Vagina (tissue), 2 donors: ENCODE measurements at places on chromosomes 12 and 14.
A peak's percentile ranks its signal among the peaks of the same experiment; 100 is the strongest.

DNA sequence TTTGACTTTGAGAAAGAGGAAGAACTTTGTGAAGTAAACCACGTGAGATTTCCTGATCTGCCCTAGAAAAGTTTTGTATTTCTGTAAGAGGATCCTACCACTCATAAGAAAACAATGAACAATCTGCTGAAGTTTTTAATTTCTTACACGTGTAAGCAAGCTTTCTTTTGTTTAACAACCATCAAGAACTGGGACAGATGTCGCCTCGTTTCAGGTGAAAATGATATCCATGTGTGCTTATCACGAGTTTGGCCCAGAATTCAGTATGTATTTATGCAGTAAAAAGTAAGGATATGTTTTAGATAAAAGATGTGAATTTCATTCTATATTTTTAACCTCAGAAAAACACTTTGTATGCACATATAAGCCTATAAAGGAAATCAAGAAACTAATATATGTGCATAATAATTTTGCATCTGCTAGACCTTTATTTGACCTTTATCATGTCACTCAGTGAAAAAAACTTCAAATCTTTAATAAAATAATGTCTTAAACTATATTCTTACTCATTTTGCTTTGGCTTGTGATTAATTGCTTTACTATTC lies 56.9 kb upstream of the DHRS4 start:
- no peak for DNase-seq

- DNase-seq = no peak
These were observed 533.1 kb upstream of the LRFN5 start for GRCh38 chr14:41073544-41073943.

DNA sequence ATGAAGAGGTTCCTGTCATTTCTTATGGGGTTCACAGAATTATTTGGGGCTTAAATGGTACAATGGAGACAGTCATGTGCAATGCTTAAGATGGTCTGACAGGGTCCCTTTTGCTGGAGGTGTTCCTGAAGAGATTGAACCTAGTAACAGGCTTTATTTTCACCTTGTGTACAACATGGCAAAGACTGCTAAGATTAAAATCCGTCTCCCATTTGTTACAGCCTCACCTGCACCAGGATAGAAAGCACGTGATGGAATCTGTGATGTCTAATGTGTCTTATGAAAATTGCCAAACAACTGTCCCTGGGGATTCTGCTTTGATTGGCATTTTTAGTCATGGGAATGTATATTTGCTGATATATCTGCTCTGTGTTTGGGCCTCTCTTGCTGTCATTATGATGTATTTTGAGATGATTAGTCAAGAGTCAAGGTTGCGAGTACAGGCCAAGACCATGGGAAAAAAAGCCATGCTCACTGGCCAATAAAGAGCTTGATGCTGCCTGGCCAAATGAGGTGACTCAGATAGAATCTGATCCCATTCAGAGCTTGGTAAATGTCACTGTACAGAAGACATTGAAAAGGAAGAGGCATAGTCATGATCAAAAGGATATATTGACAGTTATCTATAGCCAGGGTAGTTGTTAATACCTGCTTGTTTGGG lies 96.1 kb downstream of the FLRT2 start:
- DNase-seq = no peak

- DNase-seq = no peak
These were observed 24.2 kb upstream of the RHOJ start for GRCh38 chr14:63180011-63180410.

DNA sequence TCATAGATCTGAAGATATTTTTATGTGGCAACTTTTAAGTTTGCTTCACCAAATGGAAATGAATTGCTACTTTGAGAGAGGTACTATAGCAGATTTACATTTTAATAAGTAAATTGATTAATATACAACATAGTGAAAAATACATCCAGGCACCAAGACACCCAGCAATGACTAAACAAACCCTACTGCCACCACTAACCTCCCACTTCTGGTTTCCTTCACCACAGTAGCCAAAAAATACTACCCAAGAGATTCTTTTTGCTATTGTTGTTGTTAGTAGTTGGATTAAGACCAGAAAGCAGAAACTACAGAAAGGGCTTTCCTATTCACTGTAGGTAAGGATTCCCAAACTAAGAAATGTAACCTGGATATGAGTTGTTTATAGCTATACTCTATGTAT lies 54.1 kb downstream of the COCH start:
- no peak for DNase-seq

GRCh38 chr12:94460616-94460959 lies 921 bp upstream of the CEP83 start:
- DNase-seq = no peak

DNA sequence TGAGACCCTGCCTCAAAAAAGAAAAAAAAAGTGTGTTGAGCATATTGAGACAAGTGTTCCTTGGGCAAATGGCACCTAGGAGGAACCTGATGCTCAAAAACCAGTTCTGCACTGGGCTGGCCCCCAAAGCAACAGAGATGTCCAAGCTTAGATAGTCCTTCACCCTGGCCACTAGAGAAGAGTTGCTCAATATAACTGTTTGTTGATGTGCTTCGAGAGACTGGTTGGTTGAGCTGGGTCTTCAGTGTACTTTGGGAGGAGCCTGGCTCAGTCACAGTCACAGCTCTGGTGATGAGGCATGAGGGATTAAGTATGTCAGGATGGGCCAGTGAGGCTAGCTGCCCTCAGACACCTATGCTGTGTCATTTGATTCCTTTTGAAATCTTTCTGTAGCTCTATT lies 38.0 kb downstream of the SLC2A14 start:
- no peak for DNase-seq

- no peak for DNase-seq
These were observed 238.8 kb upstream of the RGS6 start for GRCh38 chr14:71693381-71693780.

GRCh38 chr14:93729993-93730392 lies 58.3 kb downstream of the PRIMA1 start:
- DNase-seq = no peak

GRCh38 chr14:100376751-100377171 lies 53.6 kb downstream of the SLC25A47 start:
- no peak for DNase-seq

DNA sequence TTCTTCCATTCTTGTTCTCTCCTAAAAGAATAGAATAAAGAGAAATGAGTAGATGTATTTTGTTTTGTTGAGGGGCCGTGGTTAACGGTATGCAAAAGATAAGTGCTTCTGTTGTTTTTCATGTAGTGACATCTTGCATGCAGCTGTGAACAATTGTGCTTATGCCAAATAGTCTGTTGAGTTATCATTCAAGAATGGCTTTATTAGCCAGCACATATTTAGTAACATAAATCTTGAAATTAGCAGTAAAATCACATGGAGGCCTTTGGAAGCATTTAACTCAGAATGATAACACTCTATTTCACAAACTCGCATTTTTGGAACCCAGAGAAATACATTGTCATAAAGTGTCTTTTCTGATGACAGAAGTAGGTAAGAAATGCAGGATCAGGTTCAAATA lies 1772.0 kb upstream of the FLRT2 start:
- no peak for DNase-seq

DNA sequence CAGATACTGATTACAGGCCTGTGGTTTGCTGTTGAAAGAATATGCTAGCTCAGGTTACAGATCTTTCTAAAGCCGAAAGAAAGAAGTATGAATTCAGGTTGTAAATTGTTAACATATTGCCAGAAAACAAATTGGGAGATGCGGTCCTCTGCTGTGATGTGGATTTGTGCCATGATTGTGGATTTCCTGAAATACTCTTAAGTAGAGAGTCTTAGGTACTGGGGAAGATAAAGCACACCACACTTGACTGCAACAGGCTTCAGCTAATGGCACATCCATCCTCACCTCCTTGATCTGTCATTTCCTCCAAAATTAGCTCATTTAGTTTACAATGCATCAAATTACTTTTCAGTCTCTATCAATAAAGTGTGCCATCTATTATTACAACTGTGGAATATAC lies 279.2 kb downstream of the SYT1 start:
- no peak for DNase-seq

DNA sequence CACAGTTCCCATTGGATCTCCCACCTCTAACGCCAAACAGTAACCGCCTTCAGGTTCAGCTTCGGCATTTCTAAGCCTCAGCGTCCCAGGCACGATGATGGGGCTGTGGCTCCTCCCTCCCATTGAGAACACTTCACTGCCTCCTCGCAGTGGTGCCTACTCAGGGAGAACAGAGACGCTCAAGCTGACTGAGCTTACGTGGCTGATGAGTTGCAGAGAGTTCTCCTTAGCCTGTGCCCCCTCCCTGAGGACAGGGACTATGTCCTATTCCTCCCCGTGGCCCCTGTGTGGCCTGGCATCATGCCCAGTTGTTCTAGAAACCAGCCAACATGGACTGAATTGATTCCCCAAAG lies 87.0 kb downstream of the ITPK1 start:
- no peak for DNase-seq

DNA sequence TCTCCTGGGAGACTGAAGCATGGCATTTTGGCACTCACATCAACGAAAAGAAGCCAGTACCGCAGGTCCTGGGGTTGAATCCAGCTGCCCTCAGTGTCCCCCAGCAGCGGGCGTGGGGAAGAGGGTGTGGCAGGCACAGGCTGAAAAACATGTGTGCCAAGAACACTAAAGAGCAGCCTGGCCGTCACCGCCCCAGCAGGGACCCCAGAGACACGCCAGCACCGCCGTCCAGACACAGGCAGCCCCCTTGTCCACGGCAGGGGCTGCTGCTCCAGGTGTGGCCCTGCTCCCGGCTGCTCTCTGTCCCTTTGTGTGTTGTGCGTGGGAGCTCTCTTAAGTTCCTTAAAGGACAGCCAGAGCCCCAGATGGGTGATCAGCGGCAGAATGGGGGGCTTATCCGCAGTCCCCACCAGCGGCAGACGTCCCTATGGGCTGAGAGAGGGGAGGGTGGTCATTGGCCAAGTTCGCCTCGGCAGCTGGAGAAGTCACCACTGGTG lies 556 bp downstream of the PHETA1 start:
- DNase-seq = no peak

GRCh38 chr14:100549834-100550625 lies 37.2 kb downstream of the BEGAIN start:
- no peak for DNase-seq

- peak; percentile 82 for DNase-seq
These were observed 74.2 kb upstream of the C14orf180 start for GRCh38 chr14:104505085-104506074.

GRCh38 chr14:79965896-79966295 lies 245.4 kb downstream of the DIO2 start:
- DNase-seq = no peak

- no peak for DNase-seq
These were observed 6.4 kb downstream of the SNX6 start for GRCh38 chr14:34623506-34623905.

GRCh38 chr12:94266796-94267536 lies 118.6 kb downstream of the PLXNC1 start:
- DNase-seq = no peak

DNA sequence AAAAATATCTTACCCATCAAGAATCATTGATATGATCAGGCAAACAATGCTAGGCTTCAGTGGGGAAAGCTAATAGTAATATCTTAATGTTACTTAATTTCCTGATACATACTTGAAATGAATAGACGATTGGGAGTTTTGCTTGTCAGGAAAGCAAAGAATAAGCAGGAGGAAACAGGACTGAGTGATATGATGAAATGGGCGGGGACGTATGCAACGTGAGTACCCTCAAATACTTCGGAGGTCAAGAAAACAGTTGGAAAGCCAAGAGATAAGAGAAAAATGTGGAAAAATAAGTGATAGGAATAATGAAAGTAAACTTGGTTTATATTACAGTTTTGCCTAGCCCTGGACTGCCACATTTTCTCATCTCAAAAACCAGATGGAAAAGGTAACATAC lies 49.2 kb downstream of the METTL25 start:
- DNase-seq = no peak

DNA sequence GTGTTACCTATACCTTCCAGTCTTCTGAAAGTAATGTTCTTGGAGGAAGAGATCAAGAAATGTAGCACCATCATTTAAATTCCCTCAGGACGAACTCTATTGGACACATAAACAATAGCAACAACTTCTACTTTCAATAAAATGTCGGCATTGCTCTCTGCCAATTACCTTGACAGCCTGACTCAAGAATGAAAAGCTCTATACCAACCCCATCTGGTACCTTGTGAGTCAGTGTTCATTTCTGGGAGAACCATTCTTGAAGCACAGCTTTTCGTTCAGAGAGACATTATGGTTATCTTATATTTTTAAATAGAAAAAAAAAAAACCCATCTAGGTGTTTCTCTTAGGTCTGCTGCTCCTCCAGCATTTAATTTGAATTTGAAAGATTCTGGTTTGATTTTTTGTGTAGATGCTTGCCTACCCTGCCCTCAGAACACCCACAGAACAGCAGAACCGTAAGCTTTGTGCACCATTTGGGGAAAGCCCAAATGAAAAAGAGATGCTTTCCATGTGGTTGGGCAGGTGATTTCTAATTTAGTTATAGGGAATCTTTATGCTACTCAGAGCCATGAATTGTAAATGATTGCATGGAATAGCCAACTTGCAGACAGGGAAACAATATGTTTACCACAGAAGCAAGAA lies 156.0 kb downstream of the SAMD4A start:
- no peak for DNase-seq

DNA sequence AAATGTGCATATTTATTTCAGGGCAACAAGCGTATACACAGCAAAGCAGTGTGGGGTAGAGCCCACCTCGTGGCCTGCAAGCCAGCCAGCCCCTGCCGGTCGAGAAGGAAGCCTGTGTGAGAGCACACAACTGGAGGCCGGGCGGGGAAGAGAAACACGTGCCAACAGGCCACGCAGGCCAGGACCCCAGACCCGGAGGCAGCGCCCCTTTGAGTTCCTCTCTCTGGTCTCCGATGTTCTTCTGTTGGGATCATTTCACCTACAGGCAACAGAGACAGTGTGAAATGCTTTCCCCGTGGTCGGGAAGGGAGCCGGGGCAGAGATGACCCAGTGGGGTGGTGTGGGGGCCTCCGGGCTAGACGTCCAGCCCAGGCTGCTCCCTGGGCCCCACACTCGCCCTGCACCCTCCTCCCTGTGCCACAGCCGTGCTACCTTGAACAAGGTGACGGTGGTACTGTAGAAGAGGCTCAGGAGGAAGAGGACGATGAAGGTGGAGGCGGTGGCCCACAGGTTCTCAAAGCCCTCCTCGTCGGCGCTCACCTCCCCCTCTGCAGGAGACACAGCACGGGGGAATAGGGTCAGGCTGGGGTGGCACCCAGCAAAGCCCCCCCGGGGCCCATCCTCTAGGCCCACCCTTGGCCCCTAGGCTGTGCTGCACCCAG lies 325.5 kb downstream of the TMEM121 start:
- no peak for DNase-seq
